COR-L47 (cell line): ENCODE measurements at places on chromosomes 6 and 20.

DNA sequence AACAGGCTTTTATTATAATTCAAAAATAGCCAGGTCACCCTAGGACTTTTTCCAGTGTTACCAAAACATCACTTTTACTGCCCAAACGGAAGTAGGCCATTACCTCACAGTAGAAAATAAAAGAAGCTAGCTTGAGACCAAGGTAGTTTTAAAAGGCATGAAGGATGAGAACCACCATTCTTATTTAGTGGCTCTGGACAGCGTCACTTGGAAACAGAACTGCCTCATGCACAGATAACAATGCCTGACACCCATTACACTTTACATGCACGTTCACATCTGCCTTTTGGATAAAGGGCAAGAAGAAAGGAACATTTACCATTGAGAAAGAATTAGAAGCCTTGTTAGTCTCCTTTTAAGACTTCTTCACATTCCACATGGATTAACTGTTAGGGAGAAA is 1.9 kb upstream of the PAQR8 start:
- no peak for DNase-seq

DNA sequence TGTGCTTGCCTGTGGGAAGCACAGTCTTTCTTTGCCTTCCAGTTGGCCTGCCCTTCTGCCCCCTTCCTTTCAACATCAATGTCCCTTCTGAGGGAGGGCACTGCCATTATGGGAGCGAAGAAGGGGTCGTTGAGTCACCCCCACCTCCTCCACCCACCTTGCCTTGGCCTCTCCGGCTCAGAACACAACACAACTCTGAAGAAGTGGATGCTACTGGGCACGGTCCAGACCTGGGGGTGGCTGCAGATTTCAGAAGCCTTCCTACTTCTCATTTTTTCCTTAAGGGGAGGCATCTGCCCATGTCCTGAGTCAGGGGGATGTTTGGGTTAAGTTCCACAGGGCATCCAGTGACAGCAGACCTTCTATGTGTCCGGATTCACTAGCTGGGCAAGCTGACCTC is 72.1 kb downstream of the GFOD1 start:
- no peak for DNase-seq

DNA sequence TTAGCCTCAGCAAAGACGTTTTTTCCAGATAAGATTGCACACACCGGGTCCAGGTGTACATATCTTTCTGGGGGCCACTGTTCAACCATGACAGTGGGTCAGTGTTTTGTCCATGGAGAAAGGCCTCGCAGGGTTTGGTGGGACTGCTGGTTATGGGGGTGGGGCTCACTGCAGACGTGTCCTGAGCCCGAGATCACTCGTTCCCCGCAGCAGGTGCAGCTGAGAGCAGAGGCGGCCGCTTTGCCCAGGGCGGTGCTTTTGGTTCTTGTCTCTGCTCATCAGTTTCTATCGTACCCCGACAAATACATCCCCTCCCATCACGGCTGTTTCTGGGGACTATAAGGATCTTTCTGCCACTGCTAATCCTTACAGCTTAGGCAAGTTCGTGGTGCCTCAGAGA is 166.9 kb downstream of the CDH4 start:
- no peak for DNase-seq

DNA sequence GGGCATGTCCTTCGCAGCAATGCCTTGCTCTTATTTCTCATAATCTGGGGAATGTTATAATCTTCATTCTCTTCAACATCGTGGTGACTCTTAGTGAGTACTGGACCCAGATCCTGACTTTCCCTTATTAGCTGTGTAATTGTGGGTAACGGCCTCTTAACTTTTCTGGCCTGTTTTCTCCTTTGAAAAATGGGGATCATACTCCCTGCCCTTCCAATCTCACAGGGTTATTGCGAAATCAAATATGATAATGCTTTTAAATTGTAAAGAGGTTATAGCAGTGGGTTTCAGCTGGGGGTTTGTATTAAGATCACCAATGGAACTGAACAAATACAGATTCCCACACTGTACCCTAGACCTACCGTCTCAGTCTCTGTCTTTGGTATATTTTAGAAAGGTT is 77.1 kb downstream of the CTNNBL1 start:
- no peak for DNase-seq

- no peak for DNase-seq
These were observed 142.9 kb upstream of the RNF217 start for GRCh38 chr6:124819346-124819745.

- no peak for DNase-seq
These were observed 122.3 kb downstream of the THBS2 start for GRCh38 chr6:169131390-169131789.

GRCh38 chr6:10545482-10545881 is 24.3 kb downstream of the GCNT2 start:
- DNase-seq, result no peak

DNA sequence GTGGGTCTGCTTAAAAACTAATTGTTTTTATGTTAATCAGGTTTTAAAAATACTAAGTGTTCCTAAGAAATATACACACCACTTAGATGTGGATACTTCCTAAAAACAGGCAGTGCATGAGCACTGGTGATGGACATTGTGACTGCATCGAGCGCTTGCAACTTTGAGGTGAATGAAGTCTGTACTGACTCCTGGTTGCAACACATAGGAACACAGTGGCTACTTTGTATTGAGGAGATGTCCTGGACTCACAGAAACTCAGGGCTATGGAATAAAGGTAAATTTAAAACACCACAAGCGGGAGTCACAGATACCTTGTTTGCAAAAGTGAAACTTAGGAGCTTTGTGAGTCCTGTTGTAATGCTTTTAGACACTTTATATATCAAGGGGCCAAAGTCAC is 55.6 kb upstream of the POLR1H start:
- DNase-seq, result no peak

GRCh38 chr6:5109436-5109835 is 24.3 kb downstream of the PPP1R3G start:
- no peak for DNase-seq
